ENCODE measurements at places on chromosomes 4 and X.

- no peak for DNase-seq
Observed at GRCh38 chr4:625631-626161, 323 bp downstream of the PDE6B start.

GRCh38 chr4:54708339-54709279 lies 50.9 kb downstream of the KIT start:
- no peak for DNase-seq

- peak; percentile 23 for DNase-seq
Observed at GRCh38 chr4:7876201-7876875, 63.3 kb downstream of the AFAP1 start.

GRCh38 chr4:151729731-151730559 lies 30.9 kb downstream of the GATB start:
- DNase-seq = no peak

GRCh38 chr4:123168812-123169211 lies 227.8 kb upstream of the SPRY1 start:
- DNase-seq = no peak

DNA sequence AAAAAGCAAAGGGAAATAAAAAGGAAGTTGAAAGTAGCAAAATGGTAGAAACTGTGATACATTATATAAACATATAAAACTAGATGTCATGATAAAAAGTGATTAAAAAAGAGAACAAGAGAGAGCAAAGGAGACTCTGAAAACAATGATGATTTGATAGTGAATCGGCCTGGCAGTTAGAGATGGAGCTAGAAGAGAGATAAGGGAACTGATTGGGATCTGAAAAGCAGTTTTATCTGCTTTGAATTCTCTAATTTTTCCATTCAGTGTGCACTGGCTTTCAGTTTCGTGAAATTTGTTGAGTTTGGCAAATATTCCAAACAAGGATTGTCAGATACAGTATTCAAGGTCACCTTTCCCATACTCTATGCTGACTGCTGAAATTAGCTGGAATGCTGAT lies 21.9 kb upstream of the CCSER1 start:
- no peak for DNase-seq

- no peak for DNase-seq
Observed at GRCh38 chrX:80648023-80648422, 161.7 kb downstream of the BRWD3 start.

- no peak for DNase-seq
Observed at GRCh38 chr4:25061602-25062001, 30.9 kb upstream of the LGI2 start.

DNA sequence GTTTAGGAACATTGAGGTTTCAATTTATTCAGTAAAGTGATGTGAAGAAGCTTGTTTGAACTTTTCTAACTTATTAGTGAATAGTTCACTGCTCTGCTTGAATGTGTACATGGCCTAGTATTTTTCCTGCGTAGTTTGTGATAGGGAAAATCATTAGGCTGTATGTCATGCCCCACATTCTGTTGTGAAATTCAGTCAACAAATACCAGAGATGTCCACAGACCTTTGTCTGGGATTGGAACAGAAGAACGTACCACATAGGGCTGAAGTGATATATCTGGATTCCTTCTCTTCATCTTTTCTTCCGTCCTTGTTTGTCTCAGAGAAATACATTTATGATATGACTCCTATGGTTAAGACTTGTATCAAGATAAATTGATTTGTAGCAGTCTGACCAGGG lies 88.8 kb upstream of the PLS3 start:
- DNase-seq = no peak

GRCh38 chr4:4541661-4542570 lies at the start of gene STX18:
Gene STX18 (minus strand): TSS chr4:4542048. CDS start chr4:4541964, 84 bp downstream.
- DNase-seq = peak; percentile 80

- no peak for DNase-seq
Observed at GRCh38 chr4:10182446-10183424, 66.1 kb upstream of the WDR1 start.

- DNase-seq = no peak
Observed at GRCh38 chr4:186808630-186809018, 85.0 kb upstream of the FAT1 start.

GRCh38 chr4:10200869-10201268 lies 84.3 kb upstream of the WDR1 start:
- no peak for DNase-seq

All from stimulated activated CD8-positive, alpha-beta memory T cell treated with anti-CD3 and anti-CD28 coated beads, Interleukin-7, amount 100 ng/mL, for 1 hour (primary cell).